Left ventricle myocardium superior (tissue), 1 donor: ENCODE measurements at places on chromosomes 6 and 20.

DNA sequence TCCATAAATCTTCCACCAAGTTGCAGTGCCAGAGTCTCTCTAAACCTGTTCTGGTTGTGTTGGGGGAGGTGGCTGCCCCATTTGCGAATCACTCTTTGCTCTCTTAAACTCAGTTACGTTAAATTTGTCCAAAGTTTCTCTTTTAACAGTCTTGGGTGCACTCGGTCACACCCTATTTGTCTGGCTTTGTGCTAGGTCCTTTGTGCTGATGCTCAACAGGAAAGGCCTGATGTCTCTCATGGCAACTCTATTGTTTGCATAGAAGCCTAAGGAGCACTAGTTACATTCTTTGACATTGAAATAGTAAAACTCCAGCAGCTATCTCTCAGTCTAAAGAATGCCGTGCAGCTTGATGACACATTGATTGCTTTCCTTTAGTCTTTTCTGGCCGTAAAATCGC is 105.1 kb downstream of the TRMT11 start:
- no peak for DNase-seq

DNA sequence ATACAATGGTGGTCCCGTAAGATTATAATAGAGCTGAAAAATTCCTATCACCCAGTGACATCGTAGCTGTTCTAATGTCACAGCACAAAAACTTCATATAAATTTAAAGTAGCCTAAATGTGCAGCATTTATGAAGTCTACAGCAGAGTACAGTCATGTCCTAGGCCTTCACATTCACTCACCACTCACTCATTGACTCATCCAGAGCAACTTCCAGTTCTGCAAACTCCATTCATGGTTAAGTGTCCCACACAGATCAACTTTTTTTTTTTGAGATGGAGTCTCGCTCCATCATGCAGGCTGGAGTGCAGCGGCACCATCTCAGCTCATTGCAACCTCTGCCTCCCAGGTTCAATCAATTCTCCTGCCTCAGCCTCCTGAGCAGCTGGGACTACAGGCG is 20.9 kb upstream of the KCNG1 start:
- no peak for DNase-seq

- DNase-seq: no peak
Observed at GRCh38 chr6:129902681-129903080, 41.6 kb upstream of the TMEM244 start.

- no peak for DNase-seq
Observed at GRCh38 chr6:106102967-106103727, 17.0 kb downstream of the PRDM1 start.

DNA sequence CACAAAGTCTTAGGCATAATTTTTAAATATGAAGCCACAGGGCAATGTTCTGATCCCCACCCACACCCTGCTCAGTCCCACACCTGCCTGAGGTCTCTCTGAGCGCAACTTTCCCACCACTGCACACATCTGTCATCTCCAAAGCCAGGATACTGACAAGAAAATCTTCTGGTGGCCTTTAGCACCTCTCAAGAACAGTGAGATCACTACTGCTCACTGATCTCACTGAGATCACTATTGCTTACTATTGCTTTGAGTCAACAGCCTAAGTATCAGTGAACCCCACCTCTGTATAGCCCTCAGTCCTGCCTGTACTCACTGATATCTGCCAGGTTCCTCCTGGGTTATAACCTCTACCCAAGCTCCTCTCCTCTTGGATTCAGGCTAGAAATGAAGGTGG is 6.4 kb downstream of the TNFRSF21 start:
- no peak for DNase-seq

DNA sequence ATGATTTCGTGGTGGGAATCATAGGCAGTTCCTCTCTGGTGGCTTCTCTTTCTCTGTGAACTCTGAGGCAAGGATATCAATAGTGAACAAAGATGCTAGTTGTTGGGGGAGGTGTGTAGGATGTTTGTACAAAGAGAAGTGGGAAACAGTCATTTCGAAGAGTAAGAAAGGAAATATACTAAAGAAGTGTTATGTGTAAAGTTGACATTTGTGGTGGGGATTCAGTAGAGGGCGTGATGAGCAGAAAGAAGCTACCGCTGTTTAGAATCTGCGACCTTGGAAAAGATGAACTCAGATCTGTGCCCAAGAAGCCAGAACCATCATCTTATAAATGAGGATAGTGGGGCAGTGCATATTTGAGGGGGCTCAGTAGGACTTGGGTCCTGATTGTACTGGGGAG is 11.4 kb downstream of the SLC35F1 start:
- no peak for DNase-seq

DNA sequence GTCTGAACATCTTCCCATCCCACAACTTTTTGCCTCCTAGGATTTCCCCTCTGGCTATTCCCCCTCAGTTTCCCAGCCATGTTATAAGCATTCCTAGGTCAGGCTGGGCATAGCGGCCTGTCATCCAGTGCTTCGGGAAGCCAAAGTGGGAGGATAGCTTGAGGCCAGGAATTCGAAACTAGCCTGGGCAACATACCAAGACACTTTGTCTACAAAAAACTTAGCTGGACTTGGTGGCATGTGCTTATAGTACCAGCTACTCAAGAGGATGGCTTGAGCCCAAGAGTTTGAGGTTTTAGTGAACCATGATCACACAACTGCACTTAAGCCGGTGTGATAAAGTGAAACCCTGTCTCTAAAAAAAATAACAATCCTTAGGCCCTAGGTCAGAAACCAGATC is 447.4 kb downstream of the KIF16B start:
- peak; percentile 31 for DNase-seq

GRCh38 chr20:9301129-9302090 is 213.0 kb upstream of the LAMP5 start:
- DNase-seq: no peak

- no peak for DNase-seq
Observed at GRCh38 chr20:36130390-36130789, 24.1 kb upstream of the EPB41L1 start.
